Kidney glomerular epithelial cell (primary cell): ENCODE measurements at places on chromosomes 3 and 15.

- no peak for DNase-seq
Observed at GRCh38 chr3:146390006-146390772, 79.2 kb downstream of the PLSCR2 start.

GRCh38 chr3:17315897-17316296, 426.5 kb downstream of the TBC1D5 start:
- DNase-seq, result no peak

DNA sequence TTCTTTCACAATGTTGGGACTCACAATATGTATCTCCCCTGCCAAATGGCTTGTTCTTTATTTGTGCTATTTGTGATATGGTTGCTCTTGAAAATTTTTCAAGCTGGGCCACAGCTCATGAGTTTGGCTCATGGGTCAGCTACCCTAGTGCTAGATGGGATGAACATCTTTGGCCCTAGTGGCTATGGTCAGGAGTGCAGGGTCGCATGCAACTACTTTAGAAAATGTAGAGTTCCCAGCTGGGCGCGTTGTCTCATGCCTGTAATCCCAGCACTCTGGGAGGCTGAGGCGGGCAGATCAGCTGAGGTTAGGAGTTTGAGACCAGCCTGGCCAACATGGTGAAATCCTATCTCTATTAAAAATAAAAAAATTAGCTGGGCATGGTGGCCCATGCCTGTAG, 55.8 kb downstream of the POLR2M start:
- no peak for DNase-seq

DNA sequence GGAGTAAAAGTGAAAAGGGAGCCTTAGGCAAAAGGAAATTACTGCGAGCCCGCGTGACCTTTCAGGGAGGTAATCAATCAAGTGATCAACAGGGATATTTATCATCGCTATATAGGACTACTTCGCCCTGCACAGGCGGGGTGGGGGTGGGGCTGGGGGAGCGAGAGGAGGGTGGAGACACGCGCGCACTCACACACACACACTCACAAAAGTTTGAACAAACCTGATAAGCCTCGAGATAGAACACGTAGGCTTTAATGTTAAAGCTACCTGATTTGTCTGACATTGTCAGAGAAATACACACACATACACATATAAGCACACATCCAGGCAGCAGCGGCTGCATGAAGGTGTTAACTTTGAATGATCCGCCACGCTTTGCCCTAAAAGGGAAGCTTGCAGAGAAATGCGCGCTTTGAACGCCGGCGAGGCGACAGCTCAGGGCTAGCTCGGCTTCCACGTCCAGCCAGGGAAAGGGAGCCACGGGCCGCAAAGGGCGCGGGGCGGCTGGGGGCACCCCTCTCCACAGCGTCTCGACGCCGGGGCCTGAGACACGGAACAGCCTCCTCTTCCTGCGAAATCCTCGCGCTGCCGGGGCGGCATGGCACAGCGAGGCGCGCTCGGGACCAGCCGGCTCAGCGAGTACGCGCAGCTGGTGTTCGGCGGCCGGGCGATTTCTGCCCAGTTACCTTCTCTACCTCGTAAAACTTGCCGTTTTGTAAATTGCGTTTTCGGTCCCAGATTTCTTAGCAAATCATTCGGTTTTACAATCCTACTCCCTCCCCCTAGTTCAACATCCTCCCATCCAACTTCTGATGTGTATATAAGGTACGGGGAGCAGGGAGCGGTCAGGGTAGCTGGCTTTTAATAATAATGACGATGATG, 4.8 kb upstream of the MECOM start:
- no peak for DNase-seq

GRCh38 chr3:5644773-5645670, 457.5 kb downstream of the EDEM1 start:
- DNase-seq, result no peak

DNA sequence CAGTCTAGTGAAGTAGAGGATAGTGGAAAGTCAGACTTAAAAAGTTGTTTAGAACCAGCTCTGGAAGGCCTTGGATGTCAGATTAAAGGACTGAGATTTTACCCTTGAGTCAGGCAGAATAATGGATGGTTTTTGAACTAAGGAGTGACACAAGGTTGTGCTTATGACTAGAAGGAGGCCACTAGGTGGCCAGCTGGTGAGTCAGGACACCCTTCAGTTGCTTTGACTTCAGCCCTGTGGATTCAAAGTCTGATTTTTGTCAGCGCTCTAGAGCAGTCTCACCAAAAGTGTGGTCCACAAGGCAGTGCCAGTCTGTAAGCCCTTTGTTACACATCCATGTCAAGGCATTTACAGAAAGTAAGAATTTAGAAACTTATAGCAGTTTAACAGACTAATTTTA, 3.8 kb upstream of the GABPB1 start:
- DNase-seq, result no peak

DNA sequence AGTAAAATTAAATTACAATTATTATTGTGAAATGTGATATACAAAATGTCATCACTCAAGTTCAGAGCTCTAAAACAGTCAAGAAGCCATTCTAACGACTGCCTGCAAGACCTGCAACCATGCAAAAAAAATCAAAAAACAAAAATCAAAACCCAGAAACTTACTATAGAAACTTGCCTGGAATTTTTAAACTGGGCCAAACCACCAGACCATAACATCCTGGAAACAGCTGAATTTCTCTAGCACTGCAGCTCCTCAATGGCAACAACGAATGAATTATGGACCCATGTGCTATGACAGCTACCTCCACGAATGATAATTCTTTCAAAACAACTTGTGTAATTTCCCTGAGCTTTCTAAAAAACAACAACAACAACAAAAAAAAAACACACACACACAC, 130.0 kb upstream of the KCNMB2 start:
- DNase-seq, result peak; percentile 15

DNA sequence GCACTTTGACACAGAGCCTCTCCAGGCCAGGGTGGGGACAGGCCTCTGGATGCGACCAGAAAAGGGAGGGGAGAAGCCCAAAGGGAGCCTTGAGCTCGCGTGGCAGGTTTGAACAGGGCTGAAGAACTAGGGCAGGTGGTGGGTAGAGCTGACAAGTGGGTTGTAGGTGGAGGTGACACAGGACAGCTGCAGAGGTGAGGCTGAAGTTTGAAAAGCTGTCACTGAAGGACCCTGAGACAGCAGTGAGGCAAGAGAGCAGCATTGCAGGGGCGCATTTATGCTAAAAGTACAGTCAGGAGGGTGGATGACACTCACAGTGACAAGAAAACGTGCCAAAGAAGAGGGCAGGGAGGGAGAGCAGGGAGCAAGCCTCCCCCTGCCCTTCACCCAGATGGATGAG, 21.8 kb upstream of the EPB42 start:
- DNase-seq, result no peak

DNA sequence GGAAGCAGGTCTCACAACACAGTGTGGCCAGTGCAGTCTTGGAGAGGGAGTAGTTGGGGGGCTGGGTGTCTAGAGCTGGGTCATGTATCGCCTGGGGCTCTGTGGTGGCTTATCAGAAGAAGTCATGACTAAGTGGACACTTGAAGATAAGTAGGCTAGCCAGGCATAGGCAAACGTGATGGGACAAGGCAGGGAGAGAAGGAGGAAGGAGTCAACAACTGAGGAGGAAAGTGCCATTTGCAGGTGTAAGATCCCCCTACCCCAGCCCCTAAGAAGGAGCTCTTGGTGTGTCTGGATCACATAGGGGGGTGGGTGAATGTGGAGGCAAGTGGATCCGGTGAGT, 352.3 kb downstream of the LRTM1 start:
- DNase-seq, result no peak

- DNase-seq, result no peak
Observed at GRCh38 chr3:52370531-52370930, 54.4 kb downstream of the DNAH1 start.

DNA sequence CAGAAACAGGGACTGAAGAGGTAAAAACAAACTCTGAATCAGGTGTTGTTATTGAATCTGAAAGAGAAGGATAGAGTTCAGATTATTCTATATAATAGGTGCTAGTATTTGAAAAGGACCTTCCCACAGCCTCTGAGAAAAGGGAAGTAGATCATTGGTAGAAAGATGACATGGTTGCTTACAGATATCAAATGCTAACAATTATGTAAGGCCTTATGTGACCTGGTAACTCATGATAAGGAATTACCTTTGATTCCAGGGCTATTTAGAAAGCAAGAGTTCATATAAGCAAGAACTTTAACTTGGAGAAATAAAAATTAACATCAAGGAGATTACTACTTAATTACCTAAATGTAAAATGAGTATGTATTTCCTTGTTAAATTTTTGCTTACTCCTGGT, 7.6 kb downstream of the SLC27A2 start:
- no peak for DNase-seq
